ENCODE measurements at places on chromosomes 6 and 20.

DNA sequence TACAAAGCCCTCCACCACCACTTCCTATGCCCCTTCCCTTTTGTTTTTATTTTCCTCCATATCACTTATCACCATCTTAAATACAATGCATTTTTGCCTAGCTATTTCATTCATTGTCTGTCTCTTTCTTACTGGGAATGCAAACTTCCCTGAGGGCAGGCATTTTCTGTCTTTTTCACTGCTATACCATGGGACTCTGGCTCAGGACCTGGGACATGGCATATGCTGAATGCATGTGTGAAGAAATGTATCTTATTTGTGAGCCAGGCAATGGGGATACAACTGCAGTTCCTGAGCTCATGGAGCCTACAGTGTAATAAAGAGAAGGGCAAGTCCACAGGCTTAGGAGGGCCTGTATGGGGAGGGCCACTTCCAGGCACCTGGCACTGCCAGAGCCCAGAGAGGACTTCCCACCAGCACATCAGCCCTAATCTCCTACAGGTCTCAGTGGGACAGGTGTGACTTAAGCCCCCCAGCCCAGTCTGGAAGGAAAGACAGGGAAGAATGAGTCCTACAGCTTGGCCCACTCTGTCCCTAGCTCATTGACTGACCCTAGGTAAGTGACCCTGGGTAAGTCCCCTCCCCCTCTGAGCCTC is 43.2 kb downstream of the TFEB start:
- DNase-seq, result no peak

- DNase-seq, result no peak
Observed at GRCh38 chr20:21693322-21693721, 12.1 kb upstream of the PAX1 start.

DNA sequence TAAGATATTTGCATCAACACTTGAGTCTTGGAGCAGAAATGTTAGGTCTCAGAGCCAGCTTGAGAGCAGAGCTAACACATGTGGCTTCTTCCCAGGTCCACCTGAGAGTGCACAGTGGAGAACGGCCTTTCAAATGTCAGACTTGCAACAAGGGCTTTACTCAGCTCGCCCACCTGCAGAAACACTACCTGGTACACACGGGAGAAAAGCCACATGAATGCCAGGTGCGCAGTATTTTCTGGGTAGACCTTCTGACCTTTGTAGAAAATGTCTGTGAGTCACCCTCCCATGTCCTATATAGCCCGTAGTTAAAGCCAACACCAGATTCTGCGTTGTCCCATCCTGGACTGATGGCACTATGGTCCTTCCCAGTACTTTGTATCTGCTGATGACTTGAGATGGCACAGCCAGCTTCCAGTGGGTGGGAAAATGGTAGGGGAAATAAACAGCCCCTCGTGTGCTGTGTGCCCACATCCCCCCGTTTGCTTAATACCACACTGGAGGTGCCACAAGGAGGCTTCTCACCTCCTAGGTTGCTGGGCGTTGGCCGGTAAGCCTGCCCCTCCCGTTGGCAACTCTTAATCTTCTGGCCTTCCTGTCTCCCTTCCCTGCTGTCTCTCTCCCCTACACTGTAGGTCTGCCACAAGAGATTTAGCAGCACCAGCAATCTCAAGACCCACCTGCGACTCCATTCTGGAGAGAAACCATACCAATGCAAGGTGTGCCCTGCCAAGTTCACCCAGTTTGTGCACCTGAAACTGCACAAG is 20.3 kb downstream of the PRDM1 start:
- DNase-seq, result no peak

DNA sequence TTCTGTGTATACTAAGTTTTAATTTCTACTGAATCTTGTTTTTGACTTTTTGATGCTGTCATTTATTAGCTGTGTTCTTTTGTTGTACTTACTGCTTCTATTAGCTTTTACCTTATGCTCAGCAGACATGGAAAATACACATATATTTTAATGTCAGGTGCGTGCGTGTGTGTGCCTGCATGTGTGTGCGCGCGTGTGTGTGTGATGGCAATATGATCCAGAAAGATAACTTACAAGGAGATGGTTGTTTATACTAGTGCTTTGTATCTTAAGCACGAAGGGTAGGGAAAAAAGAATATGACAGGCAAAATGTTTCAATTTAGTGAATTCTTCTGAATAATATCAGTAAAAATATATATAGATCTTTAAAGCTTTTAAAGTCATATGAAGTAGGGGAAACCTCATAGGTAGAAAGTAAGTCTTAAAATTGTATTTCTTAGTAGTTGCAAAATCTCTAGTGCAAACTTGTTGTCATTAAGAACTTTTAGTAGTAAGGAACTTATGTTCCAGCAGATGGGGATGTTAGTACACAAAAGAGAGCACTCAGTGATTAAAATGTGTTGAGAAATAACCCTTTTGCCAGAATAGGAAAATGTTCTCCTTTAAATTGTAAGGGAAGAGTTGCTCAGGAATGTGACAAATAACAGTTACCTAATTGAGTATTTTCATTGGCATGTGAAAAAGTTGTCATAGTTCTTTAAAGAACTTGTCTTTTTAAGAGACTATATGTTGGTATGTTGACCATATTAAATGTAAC is 13.2 kb downstream of the QKI start:
- no peak for DNase-seq

DNA sequence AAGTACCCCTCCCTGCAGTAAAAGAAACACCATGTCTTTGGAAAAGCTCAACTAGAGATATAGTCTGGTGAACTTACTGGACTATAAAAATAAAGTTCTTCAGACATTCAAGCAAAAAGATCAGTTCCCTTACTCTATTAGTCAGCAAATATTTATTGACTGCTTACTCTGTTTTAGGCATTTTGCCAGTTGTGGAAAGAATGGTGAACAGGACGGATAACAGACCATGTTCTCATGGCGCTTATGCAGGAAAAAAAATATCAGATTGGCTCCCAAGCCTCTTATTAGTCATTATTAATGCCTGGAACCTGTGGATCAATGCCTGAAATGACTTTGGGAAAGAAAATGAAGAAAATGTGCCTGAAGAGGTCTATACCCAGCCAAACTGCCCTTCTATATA is 282.2 kb upstream of the EPHA7 start:
- no peak for DNase-seq

DNA sequence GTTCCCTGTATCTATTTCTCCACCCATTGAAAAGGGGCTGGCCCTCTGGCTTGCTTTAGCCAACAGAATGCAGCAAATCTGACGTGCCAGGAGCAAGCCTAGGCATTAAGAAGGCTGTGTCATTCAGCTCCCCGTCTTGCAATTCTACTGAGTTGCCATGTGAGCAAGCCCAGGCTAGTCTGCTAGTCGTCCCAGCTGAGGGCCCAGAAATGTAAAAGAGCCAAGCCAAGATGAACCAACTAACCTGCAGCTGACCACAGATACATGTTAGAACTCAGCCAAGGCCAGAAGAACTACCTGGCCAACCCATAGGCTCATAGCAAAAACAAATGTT is 30.1 kb downstream of the PREP start:
- no peak for DNase-seq

- peak; percentile 49 for DNase-seq
Observed at GRCh38 chr6:37354526-37355384, 972 bp downstream of the RNF8 start.

- DNase-seq, result peak; percentile 47
Observed at GRCh38 chr6:41424370-41425058, 89.1 kb downstream of the NCR2 start.

DNA sequence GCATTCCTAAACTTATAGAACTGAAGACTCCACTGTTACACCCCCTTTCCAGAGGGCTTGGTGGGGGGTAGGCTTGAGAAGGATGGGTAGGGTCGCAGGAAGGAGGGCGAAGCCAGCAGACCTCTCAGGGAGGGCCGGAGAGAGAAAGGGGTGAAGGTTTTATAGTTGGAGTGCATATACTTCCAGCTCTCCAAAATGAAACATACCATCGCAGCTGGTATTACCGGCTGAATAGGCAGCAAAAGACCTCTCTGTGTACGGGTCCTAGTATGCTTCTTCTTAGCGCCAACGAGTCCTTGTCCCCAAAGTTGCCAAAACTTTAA is 1.0 kb upstream of the VGLL2 start:
- DNase-seq, result no peak

DNA sequence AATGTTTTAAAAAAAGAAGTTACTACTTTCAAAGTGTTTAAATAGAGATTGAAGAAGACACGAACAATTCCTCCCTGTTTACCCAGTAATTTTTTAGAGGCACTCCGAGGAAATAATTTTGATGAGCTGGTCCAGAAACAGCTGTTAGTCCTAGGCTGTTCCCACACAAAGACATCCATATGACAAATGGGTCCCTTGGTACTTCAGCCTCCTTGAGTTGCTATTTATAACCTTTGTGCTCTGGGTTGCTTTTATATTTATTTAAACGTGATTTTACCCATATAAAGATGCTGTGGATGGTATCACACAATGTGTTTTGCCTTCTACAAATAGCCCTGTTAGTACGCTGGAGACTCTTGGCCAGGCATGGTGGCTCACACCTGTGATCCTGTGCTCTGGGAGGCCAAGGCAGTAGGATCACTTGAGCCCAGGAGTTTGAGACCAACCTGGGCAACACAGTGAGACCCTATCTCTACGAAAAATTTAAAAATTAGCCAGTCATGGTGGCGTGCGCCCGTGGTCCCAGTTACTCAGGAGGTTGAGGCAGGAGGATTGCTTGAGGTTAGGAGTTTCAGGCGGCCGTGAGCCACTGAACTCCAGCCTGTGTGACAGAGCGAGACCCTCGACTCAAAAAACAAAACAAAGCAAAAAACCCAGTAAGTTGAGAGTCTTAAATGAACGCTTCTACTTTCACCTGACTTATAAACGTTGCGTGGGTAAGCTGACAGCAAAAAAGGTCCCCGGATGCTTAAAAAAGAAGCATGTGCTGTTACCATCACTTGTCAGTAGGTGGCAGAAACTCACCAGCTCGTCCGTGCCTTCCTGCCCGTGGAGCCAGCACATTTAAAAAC is 56.9 kb upstream of the ARMH2 start:
- DNase-seq, result peak; percentile 34

DNA sequence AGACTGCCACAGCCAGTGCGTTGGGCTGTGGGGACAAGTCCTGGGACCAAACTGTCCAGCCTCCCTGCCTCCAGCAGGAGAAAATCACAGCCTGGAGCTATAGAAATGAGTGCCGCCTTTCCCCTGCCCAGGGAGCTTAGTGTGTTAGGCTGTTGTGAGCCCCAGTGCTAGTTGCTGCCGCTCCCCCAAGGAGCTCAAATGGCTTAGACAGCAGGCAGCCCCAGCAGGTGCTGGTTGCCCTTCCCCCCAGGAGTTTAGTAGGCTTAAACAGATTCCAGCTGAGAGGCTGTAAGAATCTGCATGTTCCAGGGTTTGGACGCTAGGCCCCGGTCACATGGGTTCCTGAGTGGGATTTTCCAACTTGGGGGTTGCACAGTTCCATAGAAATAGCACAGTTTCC is 27.2 kb upstream of the HMGN3 start:
- DNase-seq, result no peak

GRCh38 chr20:58403272-58403671 is 14.2 kb downstream of the VAPB start:
- no peak for DNase-seq

GRCh38 chr6:79824202-79824601 is 123.2 kb downstream of the ELOVL4 start:
- no peak for DNase-seq

- no peak for DNase-seq
Observed at GRCh38 chr20:36768768-36769430, 4.7 kb downstream of the DSN1 start.

DNA sequence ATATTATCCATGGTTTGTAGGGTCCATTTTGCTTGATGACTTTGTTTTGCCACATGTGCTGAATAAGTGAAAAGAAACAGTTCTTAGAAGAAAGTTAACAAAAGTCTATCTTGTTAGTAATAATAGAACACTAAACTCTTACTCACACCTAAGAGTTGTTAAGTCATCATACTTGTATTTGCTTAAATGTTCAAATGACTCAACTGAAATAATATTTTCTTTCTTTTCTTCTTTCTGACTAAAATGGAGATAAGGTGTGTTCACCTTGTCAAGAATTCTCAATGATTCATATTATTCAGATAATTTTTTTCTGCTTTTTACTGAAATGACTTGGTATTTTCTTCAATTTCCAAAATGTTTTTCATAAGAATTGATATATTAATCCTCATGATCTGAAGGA is 327.2 kb downstream of the HTR1B start:
- no peak for DNase-seq

- DNase-seq, result no peak
Observed at GRCh38 chr6:132132422-132132821, 181.2 kb upstream of the CCN2 start.

DNA sequence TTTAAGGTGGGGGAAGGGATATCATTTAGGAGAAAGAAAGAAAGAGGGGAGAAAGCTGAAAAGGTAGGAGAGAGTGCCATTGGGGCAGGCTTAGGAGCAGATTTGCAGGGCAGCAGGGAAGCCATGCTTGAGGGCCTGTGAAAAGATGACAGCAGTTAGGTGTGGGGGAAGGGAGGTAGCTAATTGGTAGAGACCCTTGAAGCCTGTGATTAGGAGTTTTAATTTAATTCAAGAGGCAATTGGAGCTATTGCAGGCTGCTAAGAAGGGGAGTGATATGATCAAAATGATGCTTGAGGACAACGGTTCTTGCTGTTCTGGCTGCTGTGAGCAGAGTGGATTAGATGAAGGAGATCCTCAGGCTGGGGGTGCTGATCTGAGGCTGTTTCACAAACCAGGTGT is 24.5 kb upstream of the SEC63 start:
- DNase-seq, result no peak

- DNase-seq, result no peak
Observed at GRCh38 chr20:1210501-1210900, 7.2 kb downstream of the C20orf202 start.

DNA sequence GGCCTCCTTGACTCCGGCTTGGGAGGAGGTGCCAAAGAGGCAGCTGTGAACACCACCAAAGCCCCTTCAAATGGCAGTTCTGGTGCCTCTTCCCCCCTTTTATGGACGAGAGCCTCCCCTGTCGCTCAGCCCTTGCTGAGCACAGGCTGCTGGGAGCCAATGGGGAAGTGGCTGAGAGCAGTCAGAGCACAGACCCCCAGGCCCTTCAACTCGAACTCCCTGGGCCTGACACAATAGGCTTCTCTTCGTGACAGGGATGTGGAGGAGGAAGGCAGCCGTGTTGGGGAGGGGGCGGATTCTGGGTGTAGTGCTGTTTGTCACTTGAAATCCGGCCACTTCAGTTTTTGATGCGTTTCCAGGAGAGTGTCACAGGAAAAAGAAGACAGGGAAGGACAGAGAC is at the start of gene PDYN:
TSS of gene PDYN (minus strand) at position 73 of the 400 bp plus-strand sequence. CDS start 10,974 bp downstream, outside the sequence.
- no peak for DNase-seq
